ENCODE measurements at places on chromosomes 11 and 22.
A peak's percentile ranks its signal among the peaks of the same experiment; 100 is the strongest.

DNA sequence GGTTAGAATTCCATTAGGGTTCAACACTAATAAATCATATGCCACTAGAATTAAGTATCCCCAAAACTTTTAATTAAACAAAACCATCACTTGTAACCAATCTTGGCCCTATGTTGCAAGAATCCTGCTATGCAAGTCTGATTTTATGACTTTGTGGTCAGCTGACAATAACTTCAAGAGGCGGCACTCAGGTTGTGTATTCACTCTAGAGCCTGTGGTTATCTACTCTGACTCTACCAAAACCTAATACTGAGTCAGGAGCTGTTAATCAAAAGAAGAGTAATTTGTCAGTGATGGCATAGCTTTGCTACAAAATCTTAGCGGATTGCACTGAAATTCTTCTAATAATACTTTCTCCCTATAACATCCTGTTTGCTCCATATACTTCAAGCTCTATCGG, 253.7 kb downstream of the AASDHPPT start:
- DNase-seq, result no peak

GRCh38 chr22:22235558-22235957, 9.0 kb upstream of the VPREB1 start:
- no peak for DNase-seq

DNA sequence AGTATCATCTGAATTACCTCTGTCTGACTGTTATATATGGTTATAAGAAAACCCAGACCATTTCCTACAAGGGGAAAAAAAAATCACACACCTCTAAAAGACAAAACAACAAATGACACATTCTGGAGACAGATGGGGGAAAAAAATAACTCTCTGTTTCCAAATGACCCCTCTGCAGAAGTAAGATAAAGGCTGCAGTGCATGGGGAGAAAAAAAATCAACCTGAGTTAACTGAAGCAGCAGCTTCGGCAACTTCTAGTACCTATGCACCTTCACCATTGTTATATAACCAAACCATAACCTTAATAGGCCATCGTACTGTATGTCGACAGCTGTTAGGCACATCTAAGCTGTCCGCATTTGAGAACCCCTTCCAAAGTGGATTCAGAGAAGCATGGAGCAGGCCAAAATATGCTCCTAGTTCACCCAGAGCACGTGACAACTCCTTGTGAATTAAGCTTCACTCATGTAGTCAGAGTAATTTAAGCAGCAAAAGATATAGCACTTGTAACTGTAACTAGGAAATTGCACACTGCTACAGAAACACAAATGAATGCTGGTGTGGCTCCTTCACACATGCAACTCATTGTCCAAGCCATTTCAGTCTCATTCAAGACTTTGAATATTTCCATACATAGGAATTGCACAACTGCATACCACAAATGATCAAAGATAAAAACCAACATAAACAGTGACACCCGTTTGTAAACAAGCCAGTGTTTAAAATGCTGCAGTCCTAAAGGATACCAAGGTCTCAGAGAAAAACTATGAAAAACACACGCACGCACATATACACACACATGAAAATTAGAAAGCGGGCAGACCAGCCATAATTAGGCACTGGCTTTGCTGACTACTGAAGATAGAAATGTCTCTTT, 2.7 kb downstream of the SIK3 start:
- no peak for DNase-seq

DNA sequence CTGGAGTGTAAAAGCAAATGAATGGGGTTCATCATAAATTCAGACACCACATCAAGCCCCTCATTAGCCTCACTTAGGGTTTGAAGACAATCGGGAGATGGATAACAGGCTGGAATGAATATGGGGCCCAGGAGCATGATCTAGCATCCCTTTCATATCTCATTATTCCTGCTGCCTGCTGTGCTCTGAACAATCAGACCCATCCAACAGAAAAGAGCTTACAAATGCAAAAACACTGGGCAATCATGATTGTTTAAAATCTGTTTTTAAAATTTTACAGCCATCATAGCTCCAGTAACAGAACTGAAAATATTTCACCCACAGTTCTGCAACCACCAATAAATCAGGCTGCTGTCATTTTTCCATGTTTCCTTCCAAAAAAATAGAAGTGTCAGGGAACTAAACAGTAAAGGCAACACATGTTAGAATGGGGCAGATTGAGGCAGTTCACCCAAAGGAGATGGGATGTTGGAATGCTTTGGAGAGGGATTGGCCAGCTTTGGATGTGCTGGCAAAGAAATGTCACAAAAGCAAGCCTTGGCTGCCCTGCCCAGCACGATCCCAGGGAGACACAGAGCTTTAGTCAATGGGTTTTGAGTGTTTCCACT, 47.8 kb upstream of the BMAL1 start:
- no peak for DNase-seq

DNA sequence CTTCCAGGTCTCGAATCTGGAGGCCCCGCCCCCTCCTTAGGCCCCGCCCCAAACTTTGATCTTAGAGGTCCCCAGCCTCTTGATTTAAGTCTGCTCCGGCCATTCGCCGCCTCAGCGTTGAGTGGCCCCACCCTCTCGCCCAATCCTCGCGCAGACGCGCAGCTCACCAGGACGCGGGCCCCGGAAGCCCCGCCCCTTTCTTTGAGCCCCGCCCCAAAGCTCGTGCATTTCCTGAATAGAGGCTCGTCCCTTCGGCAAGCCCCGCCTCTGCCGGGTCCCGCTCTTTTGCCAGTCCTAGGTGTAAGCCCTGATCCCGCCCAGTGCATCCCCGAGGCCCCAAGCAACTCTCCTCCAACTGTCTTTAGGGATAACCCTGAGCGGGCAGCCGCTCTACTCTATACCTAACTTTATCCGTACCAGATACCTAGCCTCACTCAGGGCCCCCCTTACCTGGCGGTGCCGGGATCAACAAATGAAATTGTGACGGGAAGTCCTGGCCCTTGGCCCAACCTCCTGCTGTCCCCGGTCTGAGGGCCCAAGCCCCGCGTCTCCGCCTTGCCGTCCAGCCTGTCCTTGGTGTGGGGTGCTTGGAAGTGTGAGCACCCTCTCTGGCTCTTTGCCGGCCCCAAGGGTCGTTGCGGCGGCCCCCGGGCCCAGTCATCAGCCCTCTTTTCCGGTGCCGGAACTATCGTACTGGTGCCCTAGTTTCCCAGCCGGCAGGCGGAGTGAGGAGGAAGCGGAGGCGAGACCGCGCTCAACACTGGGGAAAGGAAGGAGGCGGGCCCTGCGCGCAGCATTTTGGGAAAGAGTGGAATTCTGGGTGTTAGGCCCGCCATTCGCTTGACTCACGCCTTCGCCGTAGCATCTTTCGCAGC, at the start of gene SNRPD3:
Gene SNRPD3 (plus strand): TSS at position 835 of the 875 bp plus-strand sequence. CDS start 1,676 bp downstream, outside the sequence.
- peak; percentile 99 for DNase-seq

DNA sequence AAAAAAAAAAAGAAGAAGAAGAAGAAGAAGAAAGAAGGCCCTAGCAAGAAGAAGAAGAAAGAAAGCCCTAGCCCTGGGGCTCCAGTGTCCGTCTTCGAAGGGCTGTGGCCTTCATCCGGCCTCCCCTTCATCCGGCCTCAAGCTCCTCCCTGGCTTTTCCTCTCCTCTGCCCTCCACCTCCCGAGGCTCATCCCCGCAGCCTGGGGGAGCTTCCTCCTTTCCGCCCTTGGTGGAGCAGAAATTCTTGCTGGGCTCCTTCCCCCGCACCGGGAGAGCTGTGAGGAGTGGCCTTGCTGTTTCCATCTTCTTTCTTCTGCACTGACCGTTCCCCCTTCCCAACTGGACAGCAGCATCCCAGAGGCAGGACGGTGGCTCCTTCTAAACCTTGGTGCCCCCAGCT, 9.5 kb upstream of the LTO1 start:
- DNase-seq, result peak; percentile 13

DNA sequence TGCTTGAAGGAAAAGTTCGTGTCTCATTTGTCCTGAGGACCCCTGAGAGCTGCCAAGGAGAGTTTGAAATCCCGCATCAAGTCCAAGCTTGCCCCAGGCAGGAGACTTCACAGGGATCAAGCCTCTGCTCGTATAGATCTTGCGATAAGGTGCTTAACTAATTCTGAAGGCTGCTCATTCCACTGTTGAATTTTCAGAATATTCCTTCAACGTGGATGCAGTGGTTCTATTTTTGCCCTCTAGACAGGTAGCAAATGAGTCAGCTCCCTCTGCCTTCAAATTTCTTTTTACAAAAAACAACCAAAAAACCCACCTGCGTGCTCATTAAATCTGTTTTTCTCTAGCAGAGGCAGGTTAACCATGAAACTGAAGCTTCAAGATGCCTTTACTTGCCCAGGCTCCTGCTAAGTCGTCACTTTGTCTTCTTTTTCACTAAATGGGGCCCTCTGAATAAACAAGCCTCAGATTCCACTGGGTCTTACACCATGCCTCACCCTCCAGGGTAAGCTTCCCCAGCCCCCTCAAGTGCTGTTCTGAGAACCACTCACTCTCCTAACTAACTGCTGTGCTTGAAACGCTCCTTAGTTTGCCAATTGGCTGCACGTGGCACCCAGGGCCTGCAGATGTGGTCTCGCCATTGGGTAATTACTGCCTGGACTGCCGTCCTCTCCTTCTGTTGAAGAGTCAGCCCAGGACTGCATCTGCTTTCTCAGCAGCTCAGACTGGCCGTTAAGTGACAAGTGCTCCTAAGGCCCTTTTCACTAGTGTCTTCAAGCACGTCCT, 105.0 kb downstream of the TRPC6 start:
- no peak for DNase-seq

DNA sequence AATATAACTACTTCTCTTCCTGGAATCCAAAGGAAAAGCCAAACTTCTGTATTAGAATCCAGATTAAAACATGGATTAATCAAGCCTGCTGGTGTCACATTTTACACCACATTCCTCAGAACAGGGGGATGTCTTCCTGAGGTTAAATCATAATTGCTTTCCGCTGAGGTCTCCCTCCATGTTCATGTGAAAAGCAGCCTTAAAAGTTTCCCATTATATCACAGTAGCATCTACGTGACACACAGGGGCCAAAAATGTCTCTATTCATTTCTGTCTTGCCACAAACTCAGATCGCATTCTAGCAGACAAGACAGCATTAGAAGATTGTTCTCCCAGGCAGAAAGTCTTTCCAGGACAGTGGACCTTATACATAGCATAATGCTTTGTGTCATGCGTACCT, 788.7 kb downstream of the OPCML start:
- DNase-seq, result no peak

DNA sequence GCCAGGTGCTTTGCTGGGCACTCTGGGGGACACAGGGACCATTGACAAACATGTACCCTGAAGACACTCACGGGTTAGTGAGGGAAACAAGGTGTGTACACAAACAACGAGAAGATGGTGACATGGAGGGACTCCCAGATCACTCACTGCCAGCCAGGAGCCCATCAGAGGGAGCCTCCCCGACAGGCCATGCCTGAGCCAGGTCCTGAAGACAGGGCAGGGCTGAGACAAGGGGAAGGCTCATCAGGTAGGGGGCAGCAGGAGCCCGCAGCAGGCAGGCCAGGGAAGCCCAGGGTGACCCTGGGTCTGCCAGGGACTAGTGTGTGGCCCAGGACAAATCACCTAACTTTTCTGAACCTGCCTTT, 127.9 kb downstream of the BUD13 start:
- peak; percentile 32 for DNase-seq

DNA sequence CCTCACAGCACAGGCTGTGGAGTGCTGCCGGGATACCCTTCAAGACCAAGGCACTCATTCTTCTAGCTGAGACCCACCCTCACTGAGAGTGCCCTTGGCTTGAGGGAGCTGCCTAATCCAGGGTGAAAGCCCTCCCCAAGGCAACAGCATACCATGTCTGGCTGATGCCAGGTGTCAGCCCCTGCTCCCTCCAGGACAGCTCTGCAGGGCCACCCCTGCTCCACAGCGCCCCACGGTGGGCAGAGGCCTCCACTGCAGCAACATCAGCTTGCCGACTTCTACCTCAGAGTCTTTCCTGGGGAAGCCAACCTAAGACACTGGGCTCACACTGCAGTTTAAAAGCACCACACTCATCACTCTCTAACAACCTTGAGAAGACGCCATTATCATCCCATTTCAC, 29.0 kb downstream of the TTLL1 start:
- peak; percentile 85 for DNase-seq

DNA sequence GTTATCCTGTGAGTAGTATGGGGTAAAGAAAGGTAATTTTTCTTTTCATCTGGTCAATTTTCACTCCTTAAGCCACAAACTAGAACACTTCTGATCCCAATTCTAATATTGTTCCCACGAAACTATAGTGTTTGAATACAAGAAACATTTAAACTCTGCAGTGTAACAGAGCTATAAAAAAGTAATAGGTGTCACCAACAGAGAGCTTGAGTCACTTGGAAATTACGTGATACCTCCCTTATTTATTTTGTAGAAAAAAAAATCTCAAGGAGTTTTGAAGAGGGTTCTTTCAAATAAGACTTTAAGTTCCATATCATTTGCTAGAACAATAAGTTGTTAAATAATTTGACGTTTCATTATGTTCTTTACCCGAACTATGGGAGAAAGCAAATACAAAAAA, 959.4 kb downstream of the JRKL start:
- no peak for DNase-seq

Measured in D341Med (cell line).